ENCODE measurements at places on chromosomes 6 and 20. TPM values are rescaled to one million over a fixed set of nuclear protein-coding genes. Genes with fewer than 3 reads are reported as not detected.

Gene CST2
- not detected for total RNA-seq

Gene SGK2
- total RNA-seq = not detected

Gene DCDC2
- total RNA-seq = 23.2 TPM

Gene WFDC2
- total RNA-seq = not detected

Gene HLA-DMA
- 0.99 TPM for total RNA-seq

All from glomerular endothelial cell (primary cell).